ENCODE measurements at places on chromosomes 2 and 18. TPM values are rescaled to one million over a fixed set of nuclear protein-coding genes. Genes with fewer than 3 reads are reported as not detected.

SDC1 gene
- 38.7 TPM for total RNA-seq

FN1 gene
- 699 TPM for total RNA-seq

SNED1 gene
- 35.0 TPM for total RNA-seq

ACADL gene
- 16.1 TPM for total RNA-seq

SERPINB5 gene
- 0.29 TPM for total RNA-seq

FAP gene
- 17.2 TPM for total RNA-seq

STAT4 gene
- 6.7 TPM for total RNA-seq

C2orf81 gene
- total RNA-seq: 3.7 TPM

DNER gene
- total RNA-seq: 44.3 TPM

TMEM87B gene
- 15.0 TPM for total RNA-seq

ABCG5 gene
- total RNA-seq: 0.18 TPM

SCN2A gene
- 2.7 TPM for total RNA-seq

DYSF gene
- total RNA-seq: 51.5 TPM

SPEG gene
- total RNA-seq: 39.6 TPM

PMAIP1 gene
- total RNA-seq: 8.3 TPM

SAG gene
- not detected for total RNA-seq

PRR30 gene
- not detected for total RNA-seq

TUBA4B gene
- total RNA-seq: not detected

LTBP1 gene
- 75.9 TPM for total RNA-seq

CLEC4F gene
- not detected for total RNA-seq

TPO gene
- total RNA-seq: 0.58 TPM

AQP12B gene
- 0.58 TPM for total RNA-seq

CDH2 gene
- 37.9 TPM for total RNA-seq

SNTG2 gene
- 1.6 TPM for total RNA-seq

APOB gene
- total RNA-seq: 0.82 TPM

ANKRD39 gene
- total RNA-seq: 10.6 TPM

BOLL gene
- 0.23 TPM for total RNA-seq

RNU2-63P gene
- total RNA-seq: 29.7 TPM

CCDC148 gene
- total RNA-seq: 10.0 TPM

DLGAP1 gene
- total RNA-seq: 5.5 TPM

SERPINB12 gene
- not detected for total RNA-seq

SNRPD1 gene
- total RNA-seq: 36.4 TPM

C1D gene
- total RNA-seq: 22.3 TPM

SERPINB4 gene
- not detected for total RNA-seq

ZNF396 gene
- 3.9 TPM for total RNA-seq

CKAP2L gene
- 8.2 TPM for total RNA-seq

TGFA gene
- 13.8 TPM for total RNA-seq

EGR4 gene
- not detected for total RNA-seq
